ENCODE measurements at places on chromosomes 13 and 19.
A peak's percentile ranks its signal among the peaks of the same experiment; 100 is the strongest.

GRCh38 chr19:19101540-19101939 lies 36.7 kb downstream of the TMEM161A start:
- DNase-seq, result no peak

DNA sequence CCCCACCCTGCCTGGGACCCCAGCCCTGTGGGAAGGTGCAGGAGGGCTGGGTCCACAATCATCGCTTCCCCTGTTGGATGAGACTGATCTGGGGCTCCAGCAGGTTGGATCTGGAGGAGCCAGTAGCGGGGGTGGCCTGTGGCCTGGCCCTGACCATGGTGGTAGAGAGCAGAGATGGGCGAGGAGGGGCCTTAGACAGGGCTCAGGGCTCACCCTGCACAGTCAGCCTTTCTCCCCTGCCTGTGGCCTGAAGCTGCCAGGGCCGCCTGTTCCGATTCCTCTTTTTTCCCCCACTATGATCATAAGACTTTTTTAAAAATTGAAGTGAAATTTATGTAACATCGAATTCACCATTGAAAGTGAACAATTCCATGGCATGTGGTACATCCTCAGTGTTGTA lies 18.2 kb downstream of the SIN3B start:
- no peak for DNase-seq

GRCh38 chr13:32472194-32472621 lies 44.3 kb upstream of the N4BP2L1 start:
- no peak for DNase-seq

GRCh38 chr19:46659151-46660007 lies 1.6 kb downstream of the DACT3 start:
- no peak for DNase-seq

DNA sequence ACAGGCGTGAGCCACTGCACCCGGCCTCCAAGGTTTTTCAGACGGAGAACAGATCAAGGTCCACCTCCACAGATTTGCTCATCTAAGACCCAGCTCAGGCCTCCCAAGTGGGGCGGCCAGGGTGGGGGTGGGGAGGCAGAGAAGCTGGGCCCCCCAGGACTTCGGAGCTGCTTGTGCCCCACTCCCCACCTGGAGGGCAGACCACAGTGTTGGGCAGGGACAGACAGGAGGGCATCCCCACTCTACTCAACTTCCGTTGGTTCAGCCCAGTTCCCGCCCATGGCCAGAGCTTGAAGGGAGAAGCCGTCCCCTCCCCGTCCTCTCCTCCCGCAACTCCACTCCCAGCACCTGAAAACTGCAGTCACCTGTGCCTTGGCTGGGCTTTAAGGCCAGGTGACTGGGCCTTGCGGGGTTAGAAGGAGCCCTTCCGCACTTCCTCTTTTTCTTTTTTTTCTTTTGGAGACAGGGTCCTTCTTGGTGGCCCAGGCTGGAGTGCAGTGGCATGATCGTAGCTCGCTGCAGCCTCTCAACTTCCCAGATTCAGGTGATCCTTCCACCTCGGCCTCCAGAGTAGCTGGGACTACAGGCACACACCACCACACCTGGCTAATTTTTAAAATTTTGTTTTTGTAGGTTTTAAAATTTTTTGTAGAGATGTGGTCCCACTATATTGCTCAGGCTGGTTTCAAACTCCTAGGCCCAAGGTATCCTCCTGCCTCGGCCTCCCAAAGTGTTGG lies 734 bp upstream of the LRRC8E start:
- no peak for DNase-seq

DNA sequence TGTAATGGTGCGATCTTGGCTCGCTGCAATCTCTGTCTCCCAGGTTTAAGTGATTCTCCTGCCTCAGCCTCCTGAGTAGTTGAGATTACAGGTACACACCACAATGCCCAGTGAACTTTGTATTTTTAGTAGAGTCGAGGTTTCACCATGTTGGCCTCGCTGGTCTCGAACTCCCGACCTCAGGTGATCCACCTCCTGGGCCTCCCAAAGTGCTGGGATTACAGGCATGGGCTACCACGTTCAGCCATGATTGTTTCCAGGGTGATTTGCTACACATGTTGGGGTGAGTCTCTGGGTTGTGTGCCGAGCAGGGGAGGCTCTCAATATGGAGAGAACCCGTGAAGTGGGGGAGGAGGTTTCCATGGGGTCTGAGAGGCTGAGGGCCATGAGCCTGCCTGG lies 24.8 kb upstream of the CEACAM21 start:
- no peak for DNase-seq

GRCh38 chr19:31258211-31259052 lies 90.8 kb downstream of the TSHZ3 start:
- peak; percentile 38 for DNase-seq

DNA sequence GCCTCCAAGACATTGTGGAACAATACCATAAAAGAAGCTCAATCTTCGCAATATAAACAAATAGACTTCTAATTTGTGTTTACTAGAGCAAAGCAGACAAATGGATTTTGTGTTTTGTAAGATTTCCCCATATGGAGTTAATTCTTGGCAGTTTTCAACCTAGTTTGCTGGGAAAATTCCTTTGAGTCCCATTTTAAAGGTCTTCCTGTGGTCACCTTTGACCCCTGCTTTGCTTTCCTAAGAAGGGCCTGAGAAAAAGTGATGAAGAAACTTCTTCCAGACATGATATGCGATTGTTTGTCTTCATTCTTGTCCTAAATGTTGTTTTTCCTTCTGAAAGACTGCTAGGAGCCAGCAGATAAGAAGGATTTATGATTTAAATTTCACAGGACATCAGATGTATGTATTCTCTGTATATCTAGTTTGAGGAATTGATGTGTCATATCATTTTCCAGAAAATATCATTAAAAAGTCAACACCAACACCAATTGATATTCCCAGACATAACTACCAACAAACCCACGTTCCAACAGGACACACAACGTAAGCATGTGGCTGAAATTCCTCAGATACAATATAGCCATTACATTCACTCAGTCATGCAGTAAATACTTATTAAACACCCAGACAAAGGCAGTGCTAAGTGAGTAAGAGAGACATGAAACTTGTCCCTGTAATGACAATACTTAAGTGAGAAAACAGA lies 276.4 kb downstream of the LHFPL6 start:
- DNase-seq, result no peak

- DNase-seq, result no peak
These were observed 238.0 kb downstream of the PCDH9 start for GRCh38 chr13:66992183-66992582.

- no peak for DNase-seq
These were observed 2.6 kb downstream of the NDUFA11 start for GRCh38 chr19:5900976-5901375.

DNA sequence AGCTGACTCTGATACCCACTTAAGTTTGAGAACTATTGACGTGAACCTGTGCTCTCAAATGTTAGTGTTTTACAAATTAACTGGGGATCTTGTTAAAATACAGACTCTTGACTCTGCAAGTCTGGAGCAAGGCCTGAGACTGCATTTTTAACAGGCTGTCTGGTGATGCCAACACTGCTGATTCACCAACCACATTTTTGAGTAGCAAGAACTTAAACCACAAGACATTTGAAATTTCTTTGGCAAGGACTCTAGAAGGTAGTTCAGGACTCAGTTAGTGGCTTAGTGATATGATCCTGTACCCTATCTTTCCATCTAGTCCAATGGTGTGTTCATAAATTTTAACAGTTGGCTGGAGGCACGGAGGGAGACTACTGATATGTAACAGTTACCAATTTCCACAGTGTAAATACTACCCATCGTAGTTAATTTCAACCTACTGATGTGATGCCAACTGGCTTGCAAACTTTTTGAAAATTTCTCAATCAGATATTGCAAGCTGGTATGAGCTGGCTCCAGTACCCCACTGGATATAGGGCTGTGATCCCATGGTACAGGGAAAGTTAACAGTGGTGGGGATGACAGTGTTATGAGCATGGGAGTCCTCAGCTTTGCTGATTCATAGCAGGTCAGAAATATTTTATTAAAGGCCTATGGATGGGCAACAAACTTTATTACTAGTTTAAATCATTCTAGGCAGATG lies 255.1 kb downstream of the TBC1D4 start:
- no peak for DNase-seq

GRCh38 chr13:98242403-98242802 lies 65.3 kb upstream of the RNF113B start:
- no peak for DNase-seq

DNA sequence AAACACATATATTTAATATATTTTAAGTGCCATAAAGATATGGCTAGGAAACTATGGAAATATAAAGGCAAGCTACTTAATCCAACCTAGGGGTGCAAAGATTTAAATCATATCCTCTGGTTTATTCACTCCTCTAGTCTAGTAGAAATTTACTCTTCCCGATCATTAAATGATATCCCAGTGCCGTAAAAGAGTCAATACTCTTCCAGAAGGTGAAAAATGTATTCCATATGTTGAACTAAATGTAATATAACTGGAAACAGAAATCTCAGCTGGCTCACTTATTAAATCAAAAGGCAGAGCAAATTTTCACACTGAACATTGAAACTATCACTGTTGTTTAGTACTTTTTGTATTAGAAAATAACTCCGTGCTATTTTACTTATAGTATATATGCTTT lies 11.1 kb downstream of the MAB21L1 start:
- DNase-seq, result no peak

- DNase-seq, result no peak
These were observed 11.7 kb upstream of the MCF2L start for GRCh38 chr13:112957295-112957677.

GRCh38 chr13:111897178-111897845 lies 169.6 kb upstream of the SOX1 start:
- peak; percentile 15 for DNase-seq

DNA sequence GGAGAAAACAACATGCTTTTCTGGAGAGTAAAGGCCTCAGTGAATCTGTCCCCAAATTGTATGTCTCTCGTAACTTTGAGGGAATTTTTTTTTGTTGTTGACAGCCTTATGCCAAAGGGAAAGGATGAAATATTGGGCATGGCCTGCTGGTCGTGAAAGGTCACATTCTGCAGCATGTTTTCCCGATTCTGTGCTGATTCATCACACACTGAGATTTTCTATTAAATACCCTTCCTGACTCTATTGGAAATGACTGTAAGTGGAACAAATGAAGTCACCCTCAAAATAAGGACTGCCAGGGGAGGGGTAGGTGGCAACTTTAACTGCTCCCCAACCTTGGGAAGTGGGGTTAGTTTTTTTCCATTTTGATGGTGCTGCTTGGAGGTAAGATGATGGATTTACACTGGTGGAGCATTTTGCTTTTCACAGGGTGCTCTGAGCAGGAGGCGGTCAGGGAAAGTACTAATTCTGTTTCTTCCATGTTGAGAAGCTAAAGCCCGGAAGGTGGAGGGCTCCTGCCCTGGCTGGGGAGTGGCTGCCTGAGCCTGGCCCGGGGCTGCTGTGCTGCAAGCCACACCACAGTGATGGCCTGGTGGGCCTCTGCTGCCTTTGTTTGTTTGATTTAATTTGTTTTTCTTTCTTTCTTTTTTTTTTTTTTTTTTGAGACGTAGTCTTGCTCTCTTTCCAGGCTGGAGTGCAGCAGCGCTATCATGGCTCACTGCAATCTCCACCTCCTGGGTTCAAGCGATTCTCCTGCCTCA lies 116.8 kb upstream of the SPATA13 start:
- DNase-seq, result no peak

DNA sequence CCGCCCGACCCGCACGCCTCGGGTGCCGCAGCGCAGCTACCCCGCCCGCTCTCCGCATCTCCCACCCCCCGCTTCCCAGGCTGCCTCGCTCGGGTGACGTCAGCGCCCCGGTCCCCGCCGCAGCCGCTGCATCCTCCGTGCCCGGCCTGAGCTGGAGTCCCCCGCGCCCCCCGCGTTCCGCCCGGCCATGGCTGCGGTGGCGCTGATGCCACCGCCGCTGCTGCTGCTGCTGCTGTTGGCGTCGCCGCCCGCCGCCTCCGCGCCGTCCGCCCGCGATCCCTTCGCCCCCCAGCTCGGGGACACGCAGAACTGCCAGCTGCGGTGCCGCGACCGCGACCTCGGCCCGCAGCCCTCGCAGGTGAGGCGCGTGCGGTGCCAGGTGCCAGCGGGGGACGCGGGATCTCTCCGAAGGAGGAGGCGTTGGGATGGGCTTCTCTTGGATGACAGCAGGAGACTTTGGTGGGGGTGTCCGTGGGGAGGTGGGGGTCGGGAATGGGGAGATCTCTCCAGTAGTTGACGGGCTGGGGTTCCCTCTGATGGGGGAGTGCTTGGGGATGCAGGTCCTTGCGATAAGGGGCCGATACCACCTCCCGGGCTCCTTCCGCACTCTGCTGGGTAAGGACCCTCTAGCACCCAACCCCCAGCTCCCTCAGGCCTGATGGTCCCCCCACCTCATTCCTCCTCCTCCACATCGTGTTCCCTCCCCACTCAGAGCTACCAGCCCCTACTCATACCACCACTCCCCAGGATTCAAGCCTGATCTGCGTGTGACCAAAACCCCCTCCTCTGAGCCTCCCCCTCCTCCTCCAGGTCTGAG lies at the start of gene TMEM59L:
TSS of gene TMEM59L (plus strand) at position 99 of the 817 bp plus-strand sequence. CDS start at position 188, 89 bp downstream.
- DNase-seq, result no peak

DNA sequence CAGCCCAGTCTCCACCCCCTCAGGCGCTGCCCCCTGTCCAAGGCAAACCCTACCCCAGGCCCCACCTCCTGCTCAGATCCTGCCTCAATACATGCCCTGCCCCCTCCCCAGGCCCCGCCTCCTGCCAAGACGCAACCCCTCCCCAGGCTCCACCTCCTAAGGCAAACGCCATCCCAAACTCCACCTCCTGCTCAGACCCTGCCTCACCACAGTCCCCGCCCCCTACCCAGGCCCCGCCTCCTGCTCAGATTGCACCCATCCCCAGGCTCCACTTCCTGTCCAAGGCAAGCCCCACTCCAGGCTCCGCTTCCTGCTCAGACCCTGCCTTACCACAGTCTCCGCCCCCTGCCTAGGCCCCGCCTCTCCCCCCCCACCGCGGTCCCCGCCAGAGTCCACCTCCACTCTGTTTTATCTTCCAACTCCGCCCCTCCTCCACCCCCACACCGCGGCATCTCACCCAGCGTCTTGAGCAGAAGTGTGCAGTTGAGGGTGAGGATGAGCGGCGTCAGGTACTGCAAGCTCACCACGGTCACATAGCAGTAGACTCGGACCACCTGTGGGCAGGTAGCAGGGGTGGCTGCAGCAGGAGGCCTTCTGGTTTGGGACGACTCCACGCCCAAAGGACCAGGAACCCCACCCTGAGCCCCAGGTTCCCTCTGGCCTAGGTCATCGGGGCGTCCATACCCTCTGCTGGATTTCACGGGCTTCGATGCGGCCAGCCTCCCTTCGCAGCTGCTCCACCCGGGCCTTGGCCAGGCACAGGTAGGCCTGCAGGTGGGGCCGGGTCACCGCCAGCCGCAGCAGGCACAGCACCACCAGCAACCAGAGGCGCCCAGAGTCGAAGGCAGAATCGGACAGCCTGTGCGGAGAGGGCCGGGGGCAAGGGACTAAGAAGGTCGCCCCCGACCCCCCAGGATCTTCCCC lies 17.7 kb downstream of the TMEM161A start:
- DNase-seq, result no peak

DNA sequence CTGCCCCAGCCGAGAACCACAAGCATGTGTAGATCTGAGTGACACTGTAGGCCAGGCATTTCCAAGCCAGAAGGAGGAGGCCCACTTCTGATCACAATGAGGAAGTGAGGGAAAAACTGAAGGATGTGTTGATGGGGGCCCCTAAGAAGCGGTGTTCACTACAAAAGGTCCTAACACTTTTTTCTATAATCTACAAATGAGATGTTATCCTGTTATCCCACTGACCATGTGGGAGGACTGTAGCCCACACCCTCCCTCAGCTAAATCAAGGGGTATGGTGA lies 99.0 kb upstream of the MCF2L start:
- no peak for DNase-seq

GRCh38 chr19:45553464-45553863 lies 31.1 kb downstream of the OPA3 start:
- DNase-seq, result no peak

Data from activated CD8-positive, alpha-beta memory T cell treated with anti-CD3 and anti-CD28 coated beads, Interleukin-2, amount 50 U/mL, for 48 hours (primary cell).